Left renal cortex interstitium (tissue), 4 donors: ENCODE measurements at places on chromosomes 5 and 9.

DNA sequence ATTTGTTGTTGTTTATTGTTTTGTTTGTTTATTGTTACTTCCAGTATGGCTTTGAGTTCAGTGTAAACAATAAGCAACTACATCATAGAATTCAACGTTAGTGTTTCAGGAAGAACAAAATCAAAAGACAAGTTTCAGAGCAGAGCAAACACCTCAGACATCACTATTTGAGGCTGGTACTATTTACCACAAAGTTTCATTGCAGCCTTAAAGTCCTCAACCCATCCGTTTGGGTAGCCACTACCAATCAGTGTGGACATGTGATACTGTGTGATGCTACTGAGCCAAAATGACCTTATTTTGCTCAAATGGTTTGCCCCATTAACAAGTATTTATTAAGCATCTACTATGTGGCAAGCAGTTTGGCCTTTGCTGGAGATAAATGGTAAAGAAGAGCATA is 458.5 kb upstream of the PTGER4 start:
- DNase-seq: no peak

DNA sequence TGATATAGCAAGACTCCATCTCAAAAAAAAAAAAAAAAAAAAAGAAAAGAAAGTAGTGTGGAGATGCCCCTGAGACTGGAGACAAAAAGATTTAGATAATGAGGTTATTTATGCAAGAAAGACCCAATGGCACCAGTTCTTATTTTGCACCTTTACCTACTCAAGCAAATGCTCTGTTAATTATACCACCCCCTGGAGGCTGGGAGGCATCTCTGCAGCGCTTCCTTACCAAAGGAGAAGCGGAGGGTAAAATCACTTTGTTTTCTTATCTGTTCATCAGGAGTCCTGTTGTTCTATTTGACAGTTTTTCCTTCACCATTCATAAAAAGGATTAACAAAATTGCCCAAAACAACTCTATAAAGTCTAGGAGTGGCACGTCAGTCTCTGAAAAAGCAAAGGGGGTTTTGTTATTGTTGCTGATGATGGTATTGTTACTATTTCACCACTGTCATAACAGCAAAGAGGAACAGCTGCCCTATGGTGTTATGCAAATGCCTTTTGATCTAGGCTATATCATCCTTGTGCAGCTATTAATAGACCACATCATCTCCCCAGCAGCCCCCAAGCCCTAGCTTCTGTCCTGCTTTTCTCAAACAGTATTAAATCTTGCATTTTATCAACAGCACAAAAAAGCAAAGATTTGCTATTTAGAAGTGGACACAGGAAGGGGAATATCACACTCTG is 174.0 kb downstream of the PALM2AKAP2 start:
- no peak for DNase-seq

- no peak for DNase-seq
Measured at GRCh38 chr9:115398313-115398650, 280.3 kb upstream of the TNC start.

- DNase-seq: no peak
Measured at GRCh38 chr9:110013064-110013463, 194.9 kb downstream of the C9orf152 start.

DNA sequence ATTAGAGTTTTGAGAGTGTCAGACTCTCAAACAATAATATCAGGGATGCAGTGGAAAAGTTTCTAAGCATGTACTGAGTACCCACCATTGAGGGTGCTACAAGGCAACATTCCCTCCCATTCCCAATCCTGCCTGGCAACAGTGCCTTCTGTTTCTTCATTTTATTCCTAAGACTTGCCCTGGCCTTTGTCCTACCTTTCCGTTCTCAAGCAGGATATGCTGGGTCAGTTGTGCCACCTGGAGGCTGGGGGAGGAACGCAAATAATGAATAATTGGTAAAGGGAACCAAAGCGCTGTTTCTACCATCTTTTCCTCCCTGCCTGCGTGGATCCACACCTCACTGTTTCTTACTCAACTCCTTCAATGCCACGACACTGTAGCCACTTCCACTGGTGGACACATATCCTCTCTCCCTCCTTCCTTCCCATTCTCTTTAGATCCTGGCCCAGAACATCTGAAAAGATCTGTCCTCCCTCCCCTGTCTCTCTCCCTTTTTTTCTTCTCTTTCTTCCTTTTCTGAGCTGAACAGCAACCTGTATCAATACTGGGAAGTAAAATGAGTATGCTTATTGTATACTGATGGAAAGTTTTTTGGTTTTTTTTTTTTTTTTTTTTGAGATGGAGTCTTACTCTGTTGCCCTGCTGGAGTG is 149.5 kb downstream of the C9orf152 start:
- no peak for DNase-seq

DNA sequence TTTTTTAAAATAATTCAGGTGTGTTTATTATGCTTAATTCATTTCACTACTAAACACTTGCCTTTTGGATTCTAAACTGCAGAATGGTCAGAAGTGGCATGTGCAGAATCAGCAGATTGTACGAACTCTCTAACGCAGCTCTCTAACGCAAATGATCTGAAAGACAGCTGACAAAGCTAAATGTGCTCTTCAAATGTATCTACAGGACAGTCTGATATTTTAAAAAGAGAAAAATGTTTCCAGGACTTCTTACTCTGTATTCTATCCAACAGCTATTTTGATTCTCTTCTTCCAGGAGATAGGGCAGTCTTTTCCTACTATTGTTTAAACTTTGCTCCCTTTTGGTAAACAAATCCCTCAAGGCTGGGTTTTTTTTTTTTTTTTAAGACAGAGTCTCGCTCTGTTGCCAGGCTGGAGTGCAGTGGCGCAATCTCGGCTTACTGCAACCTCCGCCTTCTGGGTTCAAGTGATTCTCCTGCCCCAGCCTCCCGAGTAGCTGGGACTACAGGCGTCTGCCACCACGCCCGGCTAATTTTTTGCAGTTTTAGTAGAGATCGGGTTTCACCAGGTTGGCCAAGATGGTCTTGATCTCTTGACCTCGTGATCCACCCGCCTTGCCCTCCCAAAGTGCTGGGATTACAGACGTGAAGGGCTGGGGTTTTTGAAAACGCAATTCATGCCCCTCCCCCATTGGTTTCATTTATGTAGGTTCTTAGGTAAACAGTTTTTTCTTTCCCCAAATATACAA is 1.2 kb downstream of the NMRK1 start:
- no peak for DNase-seq

- no peak for DNase-seq
Measured at GRCh38 chr5:36359267-36359666, 57.6 kb upstream of the RANBP3L start.

DNA sequence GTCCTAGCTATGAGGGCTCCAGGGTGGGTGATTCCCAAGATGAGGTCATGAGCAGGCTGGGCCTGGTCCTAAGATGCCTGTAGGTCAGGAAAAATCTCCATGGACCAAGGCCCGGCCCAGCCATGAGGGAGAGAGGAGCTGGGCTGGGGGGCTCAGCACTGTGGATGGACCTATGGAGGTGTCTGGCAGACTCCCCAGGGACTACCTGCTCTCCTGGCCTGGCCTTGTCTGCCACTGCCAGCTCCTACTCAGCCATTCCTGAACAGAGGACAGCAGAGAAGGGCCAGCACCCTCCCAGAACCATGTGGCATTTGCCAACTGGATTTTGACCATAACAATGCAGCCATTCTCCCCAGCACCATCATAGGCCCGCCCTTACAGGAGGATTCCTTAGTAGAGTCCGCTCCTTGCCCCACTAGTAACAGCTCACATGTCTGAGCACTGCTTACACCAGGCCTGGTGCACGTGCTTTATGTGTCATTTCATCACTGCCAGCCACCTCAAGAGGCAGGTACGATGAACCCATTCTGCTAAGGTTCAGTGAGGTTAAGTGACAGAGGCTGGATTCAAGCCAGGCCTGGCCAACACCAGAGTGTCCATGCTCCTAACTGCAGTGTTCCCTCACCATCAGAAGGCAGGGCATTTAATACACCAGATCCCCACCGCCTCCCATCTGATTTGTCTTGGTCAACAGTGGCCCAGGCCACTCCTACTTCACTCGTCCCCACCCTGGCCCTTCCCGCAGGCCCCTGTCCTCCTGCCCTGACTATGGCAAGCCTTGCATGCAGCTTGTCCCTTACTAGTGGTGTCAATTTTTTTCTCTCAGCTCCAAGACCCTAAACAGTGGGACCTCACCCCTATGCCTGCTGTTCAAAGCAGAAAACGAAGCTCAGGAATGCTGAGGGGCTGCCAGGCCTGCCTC is 669 bp downstream of the IL13 start:
- no peak for DNase-seq

GRCh38 chr5:171617817-171618591 is 167.6 kb upstream of the SMIM23 start:
- DNase-seq: no peak

- DNase-seq: no peak
Measured at GRCh38 chr9:91992461-91993041, 42.5 kb upstream of the ROR2 start.

- no peak for DNase-seq
Measured at GRCh38 chr9:114002271-114002985, 75.7 kb downstream of the AMBP start.

GRCh38 chr9:125515983-125516940 is 190.7 kb downstream of the MAPKAP1 start:
- DNase-seq: no peak

DNA sequence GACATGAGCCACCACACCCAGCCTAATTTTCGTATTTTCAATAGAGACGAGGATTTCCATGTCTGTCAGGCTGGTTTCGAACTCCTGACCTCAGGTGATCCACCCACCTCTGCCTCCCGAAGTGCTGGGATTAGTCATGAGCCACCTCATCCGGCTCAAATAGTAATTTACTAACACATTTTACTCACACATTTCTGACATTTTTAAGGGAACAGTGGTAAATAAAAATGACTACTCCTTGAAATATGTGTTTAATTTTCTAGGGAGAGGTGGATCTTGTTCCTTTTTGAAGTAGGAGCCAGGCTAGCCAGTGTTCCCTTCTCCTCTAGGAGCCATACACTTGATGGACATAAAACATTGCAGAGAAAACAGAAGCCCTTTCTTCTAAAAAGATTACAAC is 55.2 kb upstream of the ERBIN start:
- DNase-seq: no peak

GRCh38 chr5:146703899-146704298 is 174.7 kb downstream of the PPP2R2B start:
- no peak for DNase-seq

DNA sequence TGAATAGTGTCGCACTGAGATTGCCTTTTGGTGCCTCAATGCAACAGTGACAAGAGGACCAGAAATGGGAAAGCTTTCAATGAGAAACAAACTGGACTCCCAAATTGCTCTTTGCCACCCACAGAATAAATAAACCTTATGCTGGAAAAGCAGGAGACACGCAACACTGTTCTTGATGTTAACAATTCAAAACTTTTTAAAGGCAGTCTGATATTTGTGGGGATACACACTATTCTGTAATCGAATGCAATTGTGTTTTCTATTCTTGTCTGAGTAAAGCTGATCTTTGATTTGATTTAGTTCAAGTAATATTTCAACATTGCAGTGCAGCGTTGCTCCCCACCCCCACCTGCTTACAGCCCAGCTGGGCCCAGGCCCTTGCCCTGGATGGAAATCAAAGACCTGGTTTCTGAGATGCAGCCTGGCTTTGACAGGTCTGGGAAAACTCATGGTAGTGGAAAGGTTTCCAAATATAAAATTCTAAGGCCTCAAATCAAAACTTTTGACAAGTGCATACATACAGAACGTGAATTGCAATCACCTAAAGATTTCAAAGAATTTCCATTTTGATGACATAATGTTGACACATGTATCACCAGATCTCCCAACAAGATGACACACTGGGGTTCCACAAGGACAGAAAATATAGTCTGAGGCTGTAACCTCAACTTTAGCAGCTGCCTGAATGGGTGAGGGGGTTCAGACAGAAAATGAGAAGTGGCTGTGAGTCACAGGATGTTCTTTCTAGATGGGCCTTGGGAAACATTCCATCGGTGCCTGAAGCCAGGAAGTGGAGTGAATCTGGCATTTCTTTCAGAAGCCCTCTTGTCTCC is 55.1 kb downstream of the ABCA1 start:
- no peak for DNase-seq

DNA sequence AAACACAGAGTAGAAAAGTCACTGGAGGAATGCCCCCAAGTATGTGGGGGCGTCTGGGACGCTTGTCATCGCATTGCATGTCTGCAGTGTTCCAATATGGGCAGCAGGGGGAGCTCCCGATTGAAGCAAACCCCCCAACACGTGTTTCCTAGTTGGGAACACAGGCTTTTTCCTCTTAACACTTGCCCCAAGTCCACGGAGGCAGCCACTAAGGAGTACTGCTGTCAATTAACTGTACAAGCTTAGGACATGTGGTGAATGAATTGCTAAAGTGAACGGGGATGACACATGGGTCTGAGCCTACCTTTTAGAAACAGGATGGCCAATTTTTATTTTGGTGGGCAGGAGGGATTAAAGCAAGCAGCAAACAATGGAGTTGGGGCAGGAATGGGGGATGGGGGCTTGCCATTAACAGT is 2.2 kb downstream of the GABRB2 start:
- DNase-seq: no peak

DNA sequence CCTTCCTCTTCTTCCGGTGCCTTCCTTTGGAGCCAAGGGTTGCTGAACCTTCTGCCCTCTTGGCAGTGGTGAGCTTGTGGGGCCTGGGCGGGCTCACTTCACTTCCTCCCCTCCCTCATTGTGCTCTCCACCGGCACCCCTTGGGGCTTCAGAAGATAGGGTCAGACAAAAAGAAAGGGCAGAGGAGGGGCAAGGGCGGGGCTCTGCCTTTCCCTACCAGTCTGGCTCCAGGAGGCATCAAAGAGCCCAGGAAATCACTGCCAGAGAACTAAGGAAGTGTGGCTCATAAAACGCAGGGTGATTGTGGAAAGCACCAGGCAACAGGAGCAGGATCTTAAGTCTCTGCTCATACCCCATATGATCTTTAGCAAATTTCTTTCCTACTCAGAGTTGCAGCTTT is 34.8 kb downstream of the ACOT12 start:
- DNase-seq: no peak

DNA sequence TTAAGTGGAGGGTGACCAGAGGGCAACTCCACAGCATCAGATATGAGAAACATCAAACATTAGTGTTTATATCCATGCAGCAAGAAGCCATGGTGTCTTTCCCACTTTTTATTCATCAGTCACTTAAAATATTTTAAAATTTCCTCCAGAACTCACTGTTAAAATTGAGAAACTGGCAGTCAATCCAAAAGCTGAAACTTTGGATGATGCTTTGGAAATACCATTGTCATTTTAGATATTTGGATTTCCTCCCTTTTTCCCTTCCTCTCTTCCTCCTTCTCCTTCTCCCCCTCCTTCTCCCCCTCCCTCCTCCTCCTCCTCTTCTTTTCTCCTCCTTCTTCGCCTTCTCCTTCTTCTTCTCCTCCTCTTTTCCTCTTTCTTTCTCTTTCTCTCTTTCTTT is 33.1 kb upstream of the NTRK2 start:
- no peak for DNase-seq

DNA sequence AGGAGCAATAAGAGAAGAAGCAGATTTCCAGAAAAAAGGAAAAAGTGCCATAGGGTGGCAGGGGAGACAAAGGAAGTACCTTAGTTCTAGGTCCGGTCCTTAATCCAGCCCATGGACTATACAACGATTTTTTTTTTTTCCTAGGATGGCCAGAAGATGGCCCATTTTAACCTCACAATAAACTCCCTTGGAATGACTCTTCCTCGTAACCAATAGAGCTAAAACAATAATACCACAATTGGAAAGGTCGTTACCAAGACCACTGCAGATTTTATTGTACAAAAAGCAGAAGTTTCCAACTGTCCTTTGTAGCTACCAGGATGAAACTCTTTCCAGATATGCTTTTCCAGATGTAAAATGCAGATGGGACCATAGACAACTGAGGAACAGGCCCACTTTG is 34.4 kb upstream of the SSBP2 start:
- DNase-seq: no peak
